ENCODE measurements at places on chromosomes 12 and 14.

- ATAC-seq, result no peak
Observed at GRCh38 chr14:53384536-53384935, 231.4 kb upstream of the DDHD1 start.

DNA sequence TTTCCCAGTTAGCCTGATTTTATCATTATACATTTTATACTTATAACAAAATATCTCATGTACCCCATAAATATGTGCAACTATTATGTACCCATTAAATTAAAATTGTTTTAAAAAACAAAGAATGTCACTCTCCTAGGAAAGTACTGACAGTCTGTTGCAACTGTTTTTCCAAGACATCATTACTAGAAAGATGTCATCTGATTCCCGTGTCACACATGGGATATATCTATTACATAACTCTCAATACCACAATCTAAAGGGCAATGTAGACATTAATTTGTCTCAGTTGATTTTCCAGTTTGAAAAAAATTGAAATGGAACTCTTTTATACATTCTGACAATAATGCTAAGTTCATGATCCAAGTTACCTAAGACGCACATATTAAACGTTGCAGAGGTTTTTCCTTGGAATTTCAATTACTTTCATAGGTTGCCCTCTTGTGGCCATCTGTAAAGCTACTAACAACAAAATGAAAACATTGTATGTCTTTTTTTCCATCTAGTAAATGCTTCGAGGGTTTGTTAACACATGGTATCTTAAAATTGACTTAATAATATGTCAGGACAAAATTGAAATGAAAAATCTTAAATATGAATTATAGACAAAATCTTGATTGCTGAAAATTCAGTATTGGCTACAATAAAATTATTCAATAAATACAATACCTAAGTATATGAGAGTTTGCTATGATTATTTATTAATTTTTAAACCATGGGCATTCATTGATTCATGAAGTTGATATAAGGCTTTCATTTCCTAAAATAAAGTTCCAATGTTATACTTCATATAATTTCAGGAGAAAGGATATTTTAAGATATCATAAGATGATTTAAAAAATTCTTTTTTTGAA lies 131.6 kb downstream of the PPFIA2 start:
- no peak for ATAC-seq

- no peak for ATAC-seq
Observed at GRCh38 chr12:27650011-27650410, 46.2 kb upstream of the REP15 start.

DNA sequence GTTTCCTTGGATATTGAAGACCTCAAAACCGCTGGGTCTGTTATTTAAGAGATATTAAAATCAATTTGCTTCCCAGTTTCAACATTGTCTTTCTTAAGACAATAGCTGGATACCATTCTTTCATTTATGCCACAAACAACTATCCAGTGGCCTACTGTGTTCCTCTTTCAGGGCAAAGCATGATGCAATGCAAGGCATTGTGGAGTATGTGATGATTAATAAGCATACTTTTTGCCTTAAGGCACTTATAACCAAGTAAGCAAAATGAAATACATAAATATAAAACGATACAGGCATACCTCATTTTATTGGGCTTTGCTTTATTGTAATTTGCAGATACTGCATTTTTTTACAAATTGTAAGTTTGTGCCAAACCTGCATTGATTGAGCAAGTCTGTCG lies 45.5 kb downstream of the SCN8A start:
- no peak for ATAC-seq

- no peak for ATAC-seq
Observed at GRCh38 chr12:24229031-24229700, 279.7 kb upstream of the SOX5 start.

- ATAC-seq, result no peak
Observed at GRCh38 chr12:45651029-45651428, 78.5 kb upstream of the ARID2 start.

DNA sequence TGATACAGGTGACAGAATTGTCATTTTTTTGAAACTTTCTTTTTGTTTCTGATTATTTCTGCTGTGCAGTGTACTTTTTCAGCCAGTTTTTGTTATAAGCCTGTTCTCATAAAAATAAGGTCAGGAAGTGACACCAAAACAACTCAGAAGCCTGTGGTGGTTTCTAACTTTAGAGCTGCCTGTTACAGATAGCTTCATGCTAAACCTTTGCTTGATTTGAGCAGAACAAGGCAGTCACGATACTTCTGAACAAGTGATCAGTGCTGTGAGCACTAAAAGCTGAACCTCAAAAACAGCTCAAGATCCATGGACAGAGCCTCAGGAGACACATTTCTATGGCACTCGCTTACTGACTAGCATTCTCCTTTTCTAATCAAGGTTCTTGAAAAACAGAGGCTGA lies 82.0 kb downstream of the PRKCH start:
- no peak for ATAC-seq

DNA sequence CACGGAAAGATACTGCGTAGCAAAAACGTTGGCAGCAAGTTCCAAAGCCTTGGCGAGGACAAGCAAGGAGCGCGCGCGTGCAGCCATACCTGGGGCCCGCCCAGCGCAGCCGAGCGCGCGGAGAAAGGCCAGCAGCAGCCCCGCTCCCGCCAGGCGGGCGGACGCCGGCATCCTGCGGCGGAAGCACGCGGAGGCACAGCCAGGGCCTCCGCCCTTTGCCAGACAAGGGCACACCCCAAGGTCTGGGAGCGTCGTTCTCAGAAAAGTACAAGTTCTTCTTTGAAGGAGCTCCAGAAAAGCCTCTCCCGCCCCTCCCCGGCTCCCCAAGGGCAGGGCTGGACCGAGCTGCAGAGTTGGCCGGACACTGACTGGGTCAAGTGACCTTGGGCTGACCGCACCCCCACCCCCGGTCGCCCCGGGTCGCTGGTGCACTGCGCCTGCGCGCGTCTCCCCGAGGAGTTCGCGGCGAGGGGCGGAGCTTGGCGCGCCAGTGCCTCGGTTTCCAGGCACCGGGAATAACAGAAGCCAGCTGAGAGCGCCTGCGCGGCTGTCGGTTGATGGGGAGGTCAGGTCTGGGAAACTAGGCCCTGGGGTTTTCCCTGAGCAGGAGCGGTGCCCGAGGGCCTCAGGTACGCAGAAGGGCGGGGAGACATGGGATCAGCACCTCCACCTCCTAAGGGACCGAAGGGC lies at the start of gene ZC2HC1C:
TSS of gene ZC2HC1C (plus strand) at position 521 of the 690 bp plus-strand sequence. CDS start 933 bp downstream, outside the sequence.
- peak; percentile 93 for ATAC-seq

- peak; percentile 88 for ATAC-seq
Observed at GRCh38 chr12:38905480-38906351, at the start of gene CPNE8. TSS of gene CPNE8 (minus strand) at chr12:38905591. CDS start at chr12:38905534, 57 bp downstream.

- no peak for ATAC-seq
Observed at GRCh38 chr14:99393059-99393655, 87.5 kb downstream of the SETD3 start.

DNA sequence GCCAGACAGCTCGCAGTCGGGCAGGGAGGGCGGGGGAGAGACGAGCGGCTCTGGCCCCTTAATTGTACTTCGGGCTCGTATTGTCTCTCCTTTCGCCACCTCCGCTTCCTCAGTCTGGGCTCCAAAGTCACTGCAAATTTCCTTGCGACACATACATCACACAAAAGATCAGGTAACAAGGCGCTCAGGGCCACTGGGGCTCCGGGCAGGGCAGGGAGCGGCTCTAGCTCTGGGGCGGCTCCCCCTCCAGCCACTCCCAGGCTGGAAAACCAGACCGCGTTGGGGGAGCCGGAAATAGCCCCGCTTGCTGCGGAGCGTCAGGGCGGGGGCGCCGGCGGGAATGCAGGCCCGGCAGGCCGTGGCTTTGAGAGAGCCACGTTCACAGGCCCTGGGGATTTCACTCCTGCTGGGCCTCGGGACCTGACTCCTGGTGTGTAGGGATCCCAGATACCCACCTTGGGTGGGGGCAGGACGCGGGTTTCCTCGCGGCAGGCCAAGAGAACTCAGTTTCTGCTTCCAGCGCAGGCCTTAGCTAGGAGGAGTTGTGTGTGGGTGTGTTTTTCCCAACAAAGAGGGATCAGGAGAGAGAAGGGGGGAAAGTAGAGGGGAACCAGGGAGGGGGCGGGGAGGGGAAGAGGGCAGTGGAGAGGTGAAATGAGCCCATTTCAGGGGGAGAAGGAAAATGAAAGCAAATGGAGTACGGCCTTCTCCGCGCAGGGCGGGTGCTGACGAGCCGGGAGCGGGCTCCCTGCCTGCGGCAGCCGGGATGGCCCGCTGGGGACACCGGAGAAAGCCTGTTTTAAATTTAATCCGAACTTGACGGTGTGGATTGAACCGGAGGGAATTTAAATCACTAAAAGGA lies 4.4 kb upstream of the HOXC9 start:
- peak; percentile 6 for ATAC-seq

DNA sequence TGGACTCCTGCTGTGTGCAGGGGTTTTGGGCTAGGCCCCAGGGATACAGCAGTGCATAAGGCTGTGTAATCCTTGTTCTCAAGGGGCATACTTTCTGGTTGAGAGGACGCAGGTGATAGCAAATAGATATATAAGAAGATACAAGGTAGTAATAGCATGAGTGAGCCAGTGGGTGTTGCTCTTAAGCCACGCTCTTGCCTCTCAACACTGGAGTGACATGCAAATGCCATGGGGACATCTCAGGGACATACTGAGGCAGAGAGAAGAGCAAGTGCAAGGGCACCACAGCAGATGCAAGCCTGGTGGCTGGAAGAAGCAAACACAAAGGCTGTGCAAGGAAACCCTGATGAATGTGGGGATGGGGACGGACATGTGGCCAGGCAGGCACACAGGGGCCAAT lies 223.3 kb downstream of the CHST11 start:
- no peak for ATAC-seq

GRCh38 chr14:31819281-31819680 lies 257.8 kb upstream of the ARHGAP5 start:
- no peak for ATAC-seq

- no peak for ATAC-seq
Observed at GRCh38 chr12:63124778-63125177, 26.2 kb downstream of the AVPR1A start.

DNA sequence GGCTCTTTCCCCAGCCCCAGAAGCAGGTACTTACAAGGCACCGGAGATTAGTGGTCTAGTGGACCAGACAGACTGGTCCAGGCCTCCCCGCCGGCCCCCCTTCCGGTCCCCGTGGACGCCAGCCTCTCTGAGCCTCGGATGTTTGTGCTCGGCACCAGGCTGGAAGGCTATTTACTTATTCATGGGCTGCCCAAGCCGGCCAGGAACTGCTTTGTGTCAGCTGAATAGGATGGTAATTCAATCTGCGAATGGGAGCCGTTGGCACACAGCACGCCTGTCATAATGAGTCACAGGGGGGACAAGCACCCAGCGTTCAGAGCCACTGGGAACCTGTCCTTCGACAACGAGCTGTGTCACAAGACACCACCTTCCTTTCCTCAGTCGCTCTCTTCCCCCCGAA lies 82.3 kb downstream of the RIMBP2 start:
- ATAC-seq, result no peak

DNA sequence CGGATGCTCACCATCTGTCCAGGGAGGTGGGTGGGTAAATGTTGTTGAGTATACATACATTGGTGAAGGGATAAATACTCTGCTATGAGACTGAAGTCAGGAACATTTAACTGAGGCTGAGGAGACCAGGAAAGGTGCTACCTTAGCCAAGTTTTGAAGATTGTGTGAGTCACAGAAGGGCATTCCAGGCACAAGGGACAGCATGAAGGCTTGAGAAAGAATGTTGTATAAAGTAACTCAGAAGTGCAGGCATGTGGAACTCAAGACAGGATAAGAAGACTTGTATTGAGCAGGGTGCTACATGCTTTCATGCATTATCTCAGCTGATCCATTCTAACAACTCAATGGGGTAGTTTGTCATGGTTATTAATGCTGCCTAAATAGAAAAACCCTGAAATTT lies 112.7 kb downstream of the IPO8 start:
- no peak for ATAC-seq

GRCh38 chr12:38825006-38825405 lies 80.4 kb downstream of the CPNE8 start:
- no peak for ATAC-seq

DNA sequence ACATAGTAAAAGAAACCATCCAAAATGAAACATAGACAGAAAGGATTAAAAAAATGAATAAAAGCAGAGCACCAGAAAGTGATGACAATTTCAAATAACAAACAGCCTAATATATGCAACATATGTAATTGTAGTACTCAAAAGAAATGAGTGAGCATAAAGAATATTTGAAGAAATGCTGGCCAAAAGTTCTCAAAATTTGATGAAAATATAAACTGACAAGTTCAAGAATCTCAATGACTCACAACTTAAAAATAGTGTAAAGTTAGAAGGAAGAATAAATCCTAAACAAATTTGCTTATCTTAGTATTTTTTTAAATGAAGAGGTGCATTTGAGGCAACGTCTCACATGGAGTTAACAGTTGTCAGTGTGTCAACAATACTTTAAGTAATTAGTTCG lies 498.9 kb downstream of the SLC6A15 start:
- no peak for ATAC-seq

DNA sequence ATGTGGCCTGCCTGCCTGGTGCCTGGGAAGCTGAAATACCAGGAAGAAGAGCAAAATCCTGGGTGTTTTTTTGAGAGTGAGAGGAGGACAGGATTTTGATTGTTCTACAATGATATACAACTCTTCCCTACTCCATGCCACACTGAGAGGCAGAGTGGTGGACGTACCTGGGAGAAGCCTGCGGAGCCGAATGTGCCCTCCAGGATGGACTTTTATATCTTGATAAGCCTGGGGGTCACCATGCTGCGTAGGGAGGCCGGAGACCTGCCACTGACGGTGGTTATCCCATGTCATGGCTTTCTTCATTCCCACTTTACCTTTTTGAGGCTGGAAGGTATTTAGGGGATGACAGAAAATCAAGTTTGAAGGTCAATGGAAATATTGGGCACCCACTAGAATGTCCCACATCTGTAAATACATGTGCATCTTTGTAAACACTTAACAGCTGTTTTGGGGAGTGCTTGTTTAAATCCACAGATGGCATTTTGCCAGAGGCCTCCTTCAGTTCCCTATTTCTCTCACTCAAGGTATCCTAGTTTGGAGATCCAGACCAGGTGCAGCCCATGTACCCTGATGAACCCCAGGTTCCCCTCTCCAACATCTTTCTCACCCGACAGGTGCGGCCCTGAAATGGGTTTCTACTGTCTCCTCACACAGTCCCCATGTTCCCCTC lies 1.1 kb upstream of the GLT1D1 start:
- ATAC-seq, result no peak

DNA sequence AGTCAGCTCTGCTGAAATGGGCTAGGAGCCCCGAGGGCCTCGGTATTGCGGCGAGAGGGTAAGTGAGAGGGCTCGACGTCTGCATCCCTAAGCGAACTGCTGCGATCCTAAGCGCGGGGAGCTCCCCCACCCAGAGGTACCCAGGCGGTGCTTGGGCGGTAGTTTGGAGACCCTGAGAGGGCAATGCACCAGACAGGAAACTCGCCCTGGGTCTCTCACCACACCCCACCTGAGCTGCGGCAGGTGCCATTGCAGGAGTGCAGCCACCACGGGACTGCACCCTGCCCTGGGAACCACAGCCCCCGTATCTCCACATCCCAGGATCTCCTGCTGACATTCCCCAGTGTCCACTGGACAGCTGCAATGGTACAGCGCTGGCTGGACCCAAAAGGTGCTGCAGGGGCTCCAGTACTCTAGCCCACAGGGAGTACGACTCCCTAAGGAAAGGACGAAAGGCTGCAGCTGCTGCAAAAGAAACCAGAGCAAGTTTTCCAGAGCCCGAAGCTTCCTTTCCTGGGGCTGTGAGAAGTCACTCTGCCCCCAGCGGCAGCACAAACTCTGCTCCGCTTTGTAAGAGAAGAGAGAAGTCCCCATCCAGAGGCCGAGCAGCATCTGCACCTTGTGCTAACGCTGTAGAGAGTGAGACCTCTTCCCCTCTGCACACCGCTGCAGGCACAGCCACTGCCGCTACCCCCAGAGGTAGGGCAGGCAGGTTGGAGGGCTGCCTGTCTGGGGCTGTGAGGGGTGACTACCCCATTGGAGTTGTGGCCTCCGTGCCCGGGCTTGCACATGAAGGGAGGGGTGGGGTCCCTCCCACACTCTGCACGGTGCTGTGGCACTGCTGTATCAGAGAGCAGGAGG lies 31.1 kb upstream of the MON2 start:
- ATAC-seq, result peak; percentile 39

Measured in gastroesophageal sphincter (tissue), 4 donors.